ENCODE measurements at places on chromosomes 4 and X.

DNA sequence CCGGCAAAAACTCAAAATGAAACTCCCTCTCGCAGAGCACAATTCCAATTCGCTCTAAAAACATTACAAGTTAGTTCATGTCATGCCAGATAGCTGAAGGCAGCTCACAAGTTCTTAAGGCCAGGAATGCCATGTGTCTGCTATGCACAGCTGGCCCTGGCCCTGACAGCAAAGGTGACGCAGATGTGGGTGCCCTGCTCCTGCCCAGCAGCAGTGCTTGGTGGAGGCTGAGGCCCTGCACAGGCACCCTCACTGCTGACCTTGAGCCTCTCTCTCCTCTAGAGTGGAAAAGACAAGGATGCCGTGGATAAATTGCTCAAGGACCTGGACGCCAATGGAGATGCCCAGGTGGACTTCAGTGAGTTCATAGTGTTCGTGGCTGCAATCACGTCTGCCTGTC, 2.9 kb downstream of the S100P start:
- DNase-seq = no peak

- DNase-seq = peak; percentile 42
Measured at GRCh38 chr4:6331018-6331417, 61.4 kb downstream of the WFS1 start.

GRCh38 chr4:29459926-29460325, 1260.2 kb upstream of the PCDH7 start:
- no peak for DNase-seq

- DNase-seq = no peak
Measured at GRCh38 chrX:39161611-39162255, 360.5 kb downstream of the MID1IP1 start.

DNA sequence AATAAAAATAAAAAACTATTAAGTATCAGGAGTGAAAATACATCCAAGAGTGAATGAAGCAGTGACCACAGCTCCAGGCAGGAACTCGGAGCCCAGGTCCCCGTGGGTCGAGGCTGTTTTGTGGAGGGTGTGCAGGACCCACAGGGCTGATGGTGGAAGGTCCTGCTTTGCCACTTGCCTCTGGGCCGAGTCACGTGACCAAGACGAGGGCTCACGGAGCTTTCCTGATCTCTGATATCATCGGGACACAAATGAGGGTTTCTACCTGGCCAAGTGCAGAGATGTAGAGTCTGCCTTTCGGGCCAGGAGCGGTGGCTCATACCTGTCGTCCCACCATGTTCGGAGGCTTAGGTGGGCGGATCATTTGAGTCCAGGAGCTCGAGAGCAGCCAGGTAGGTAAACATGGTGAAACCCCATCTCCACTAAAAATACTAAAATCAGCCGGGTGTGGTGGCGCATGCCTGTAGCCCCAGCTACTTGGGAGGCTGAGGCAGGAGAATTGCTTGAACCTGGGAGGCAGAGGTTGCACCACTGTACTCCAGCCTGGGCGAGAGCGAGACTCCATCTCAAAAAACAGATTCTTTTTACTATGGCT, 7.2 kb downstream of the SLC25A6 start:
- DNase-seq = no peak

- no peak for DNase-seq
Measured at GRCh38 chr4:43990551-43990950, 458.1 kb downstream of the KCTD8 start.

DNA sequence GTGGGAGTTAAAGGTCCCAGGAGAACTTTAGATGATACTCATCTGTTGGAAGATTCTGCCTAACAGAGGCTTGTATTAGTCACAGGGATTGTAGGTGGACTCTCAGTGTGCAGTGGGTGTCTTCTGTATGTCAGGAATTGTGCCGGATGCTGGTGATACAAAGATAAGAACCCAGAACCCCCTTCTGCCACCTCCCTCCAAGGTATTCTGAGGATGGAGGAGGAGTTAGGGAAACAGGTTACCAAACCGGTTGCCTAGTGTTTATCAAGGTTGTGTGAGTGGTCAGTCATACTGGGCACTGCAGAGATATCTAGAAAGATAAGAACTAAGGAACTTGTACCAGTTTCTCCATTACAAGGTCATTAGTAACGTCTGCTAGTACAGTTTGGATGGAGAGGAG, 61.6 kb downstream of the PTTG2 start:
- DNase-seq = no peak

Measured in T-helper 2 cell (primary cell).